ENCODE measurements at places on chromosomes 5 and 9.

DNA sequence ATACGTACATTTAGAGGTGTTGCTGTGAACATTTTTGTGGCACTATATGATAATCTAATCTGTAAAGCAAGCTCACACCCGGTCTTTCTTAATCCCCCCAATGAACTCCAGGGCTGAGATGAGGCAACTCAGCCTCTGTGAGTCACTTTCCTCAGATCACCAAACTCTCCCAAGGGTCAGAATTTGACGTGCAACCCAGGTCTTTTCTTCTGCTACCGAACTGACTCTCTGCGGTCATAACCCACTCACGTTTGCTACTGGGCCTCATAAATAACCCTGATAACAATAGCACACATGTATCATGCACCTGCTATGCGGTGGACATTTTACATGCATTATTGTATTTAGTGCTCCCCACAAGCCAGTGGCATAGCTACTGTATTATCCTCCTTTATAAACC lies 153.1 kb downstream of the DROSHA start:
- peak; percentile 53 for DNase-seq

GRCh38 chr9:131651599-131651998 lies 88.3 kb downstream of the RAPGEF1 start:
- peak; percentile 68 for DNase-seq

DNA sequence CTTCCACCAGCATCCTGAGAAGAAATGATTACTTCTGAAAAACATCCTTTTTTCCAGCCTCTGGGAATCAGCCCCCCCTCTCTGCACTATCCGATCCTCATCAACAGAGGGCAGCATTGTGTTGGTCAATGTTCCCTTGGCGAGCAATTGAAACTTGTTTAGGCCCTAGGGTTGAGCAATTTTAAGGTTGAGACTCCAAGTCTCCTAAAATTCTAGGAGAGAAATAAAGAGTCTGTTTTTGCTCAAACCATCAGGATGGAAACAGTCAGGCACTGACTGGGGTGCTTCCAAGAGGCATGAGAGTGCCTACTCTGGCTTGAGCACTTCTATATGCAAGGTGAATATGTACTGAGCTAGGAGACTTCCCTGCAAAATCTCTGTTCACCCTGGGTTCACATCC lies 12.4 kb upstream of the CYFIP2 start:
- peak; percentile 53 for DNase-seq

GRCh38 chr9:124615100-124615742 lies 108.0 kb upstream of the NR5A1 start:
- DNase-seq, result no peak

DNA sequence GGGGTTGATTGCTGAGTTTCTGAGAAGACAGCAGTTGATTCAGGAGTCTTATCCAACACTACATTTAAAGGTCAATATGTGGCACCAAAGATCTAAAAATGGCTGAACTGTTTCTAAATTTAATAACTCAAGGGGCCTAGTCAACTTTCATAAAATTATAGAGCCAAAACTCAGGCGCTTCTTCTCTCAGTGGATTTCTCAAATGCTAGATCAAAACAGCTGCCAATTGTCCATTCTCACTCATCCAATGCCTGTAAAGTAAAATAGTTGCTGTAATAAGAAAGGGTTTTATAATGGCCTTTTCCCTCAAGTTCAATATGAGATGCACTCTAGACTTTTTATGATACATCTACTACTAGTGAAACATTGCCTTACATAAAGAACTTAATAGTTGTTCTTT lies 26.5 kb downstream of the ADAMTSL1 start:
- DNase-seq, result no peak

DNA sequence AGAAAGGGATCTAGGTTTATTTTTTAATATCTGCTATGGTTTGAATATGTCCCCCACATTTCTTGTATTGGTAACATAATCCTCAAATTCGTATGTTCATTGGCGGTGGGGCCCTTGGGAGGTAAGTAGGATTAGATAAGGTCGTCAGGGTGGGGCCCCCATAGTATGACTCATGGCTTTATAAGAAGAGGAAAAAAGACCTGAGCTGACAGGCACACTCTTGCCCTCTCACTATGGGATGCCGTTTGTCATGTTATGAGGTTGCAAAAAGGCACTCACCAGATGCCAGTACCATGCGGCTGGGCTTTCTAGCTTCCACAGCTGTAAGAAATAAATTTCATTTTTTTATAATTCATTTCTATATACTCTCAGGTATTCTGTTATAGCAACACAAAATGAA lies 67.3 kb upstream of the SGCD start:
- no peak for DNase-seq

- DNase-seq, result no peak
Observed at GRCh38 chr9:98974554-98974953, 30.8 kb downstream of the COL15A1 start.

DNA sequence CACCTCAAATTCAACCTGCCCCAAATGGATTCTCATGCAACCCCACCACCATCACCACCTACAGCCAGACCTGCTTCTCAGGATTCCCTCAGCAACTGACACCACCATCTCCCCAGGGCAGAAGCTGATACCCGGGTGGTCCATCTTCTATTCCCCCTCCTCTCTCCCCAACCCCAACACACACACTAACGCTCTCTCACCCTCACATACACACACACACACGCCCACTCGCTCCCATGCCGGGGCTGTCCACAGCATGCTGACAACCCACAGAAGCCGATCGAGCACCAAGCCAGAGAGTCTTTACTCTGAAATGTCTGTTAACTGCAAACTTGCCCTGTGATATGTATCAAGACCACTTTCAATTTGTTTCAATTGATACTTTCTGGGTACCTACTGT lies 28.4 kb downstream of the B4GALT1 start:
- no peak for DNase-seq

- DNase-seq, result peak; percentile 23
Observed at GRCh38 chr5:141100243-141100805, at the start of gene PCDHB3. TSS of gene PCDHB3 (plus strand) at chr5:141100473. CDS start at chr5:141100650, 177 bp downstream.

DNA sequence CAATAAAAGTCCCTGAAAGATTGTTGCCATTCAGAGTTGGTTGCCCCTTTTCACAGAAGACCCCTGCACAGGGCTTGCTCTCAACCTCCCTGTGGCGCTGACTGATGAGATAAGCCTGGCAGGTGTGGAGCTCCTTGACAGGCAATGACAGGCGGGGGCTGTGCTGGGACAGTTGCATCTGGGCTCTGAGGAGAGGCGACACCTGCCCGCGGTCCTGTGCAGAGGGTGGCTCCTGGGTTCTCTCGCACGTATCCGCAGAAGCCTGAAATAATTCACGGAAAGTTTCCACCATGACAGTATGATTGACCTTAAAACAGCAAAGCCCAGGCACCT lies 19.8 kb upstream of the EXOC3 start:
- DNase-seq, result no peak

DNA sequence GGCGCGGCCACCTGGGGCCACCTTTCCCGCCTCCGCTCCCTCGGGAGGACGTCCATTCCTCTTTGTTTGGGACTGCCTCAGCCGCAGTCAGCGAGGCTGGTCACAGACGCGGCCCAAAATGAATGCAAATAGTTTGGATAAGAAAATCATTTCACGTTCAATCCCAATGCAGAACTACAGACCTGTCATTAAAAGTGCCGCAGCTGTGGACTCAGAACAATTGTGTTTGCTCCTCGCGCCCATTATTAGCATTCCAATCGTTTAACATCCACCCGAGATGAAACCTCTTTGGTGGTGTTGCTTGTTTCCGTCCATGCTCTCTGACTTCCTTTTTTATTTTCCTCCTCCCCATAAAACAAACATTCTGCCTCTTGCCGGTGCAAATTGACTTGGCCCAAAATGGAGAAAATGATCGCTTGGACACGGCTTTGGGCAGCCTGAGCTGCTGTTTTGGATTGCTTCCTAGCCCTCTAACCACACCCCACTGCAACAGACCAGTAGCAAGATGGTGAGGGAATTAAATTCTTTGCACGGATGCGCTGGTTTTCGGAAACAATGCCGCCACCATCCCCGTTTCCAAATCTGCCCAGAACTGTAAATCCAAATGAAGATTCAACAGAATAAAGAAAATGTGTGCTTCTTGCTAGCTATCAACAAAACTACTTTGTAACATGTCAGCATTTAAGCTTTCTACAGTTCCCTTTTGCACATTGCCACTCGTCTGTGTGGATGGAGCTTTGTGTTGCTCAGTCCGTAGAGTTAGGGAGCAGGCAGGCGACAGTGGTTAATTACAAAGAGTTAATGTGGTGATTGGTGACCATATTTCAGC lies 784 bp downstream of the NLN start:
- DNase-seq, result peak; percentile 64

GRCh38 chr5:57569601-57570000 lies 87.0 kb upstream of the ACTBL2 start:
- no peak for DNase-seq

DNA sequence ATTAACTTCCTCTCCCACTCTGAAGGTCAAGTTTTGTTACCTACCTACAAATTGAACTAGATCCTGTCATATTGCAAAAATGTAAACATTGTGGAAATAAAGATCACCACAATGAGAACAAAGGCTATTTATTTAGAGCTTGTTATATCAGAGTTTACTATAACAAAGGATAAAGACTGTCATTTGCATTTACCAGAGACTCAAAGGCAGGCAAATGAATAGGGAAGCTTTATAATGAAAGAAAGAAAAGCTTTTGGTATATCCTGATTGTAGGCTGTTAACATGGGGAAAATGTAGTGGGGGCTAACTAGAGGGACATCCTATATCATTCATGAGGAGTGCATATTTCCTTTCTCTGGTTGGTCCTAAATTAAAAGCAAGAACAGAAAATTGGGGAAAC lies 403.5 kb upstream of the TYRP1 start:
- no peak for DNase-seq

GRCh38 chr5:375921-376798 lies 54.6 kb downstream of the AHRR start:
- DNase-seq, result no peak

GRCh38 chr5:95715799-95716461 lies 15.2 kb upstream of the RHOBTB3 start:
- DNase-seq, result peak; percentile 79

GRCh38 chr9:131443648-131444047 lies 49.8 kb downstream of the PRRC2B start:
- no peak for DNase-seq

GRCh38 chr5:56070851-56071465 lies 76.2 kb upstream of the IL6ST start:
- DNase-seq, result no peak

DNA sequence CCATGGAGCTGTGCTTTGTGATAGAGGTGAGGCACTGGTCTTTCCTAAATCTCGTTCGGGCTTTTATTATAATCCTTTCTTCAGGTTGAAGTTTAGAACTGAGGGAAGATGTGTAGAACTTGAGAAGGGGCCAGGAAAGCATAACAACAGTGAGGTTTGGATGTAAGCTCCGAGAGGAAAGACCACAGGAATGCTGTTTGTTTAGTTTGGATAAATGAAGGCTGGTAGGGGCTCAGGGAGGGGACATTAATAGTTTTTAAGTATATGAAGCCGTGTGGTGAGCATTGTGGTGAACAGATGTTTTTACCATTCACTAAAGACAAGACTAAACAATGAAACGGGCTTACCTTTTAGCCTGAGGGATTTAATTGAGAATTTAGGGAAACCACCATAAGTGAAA lies 130.8 kb downstream of the ARHGAP26 start:
- DNase-seq, result no peak

DNA sequence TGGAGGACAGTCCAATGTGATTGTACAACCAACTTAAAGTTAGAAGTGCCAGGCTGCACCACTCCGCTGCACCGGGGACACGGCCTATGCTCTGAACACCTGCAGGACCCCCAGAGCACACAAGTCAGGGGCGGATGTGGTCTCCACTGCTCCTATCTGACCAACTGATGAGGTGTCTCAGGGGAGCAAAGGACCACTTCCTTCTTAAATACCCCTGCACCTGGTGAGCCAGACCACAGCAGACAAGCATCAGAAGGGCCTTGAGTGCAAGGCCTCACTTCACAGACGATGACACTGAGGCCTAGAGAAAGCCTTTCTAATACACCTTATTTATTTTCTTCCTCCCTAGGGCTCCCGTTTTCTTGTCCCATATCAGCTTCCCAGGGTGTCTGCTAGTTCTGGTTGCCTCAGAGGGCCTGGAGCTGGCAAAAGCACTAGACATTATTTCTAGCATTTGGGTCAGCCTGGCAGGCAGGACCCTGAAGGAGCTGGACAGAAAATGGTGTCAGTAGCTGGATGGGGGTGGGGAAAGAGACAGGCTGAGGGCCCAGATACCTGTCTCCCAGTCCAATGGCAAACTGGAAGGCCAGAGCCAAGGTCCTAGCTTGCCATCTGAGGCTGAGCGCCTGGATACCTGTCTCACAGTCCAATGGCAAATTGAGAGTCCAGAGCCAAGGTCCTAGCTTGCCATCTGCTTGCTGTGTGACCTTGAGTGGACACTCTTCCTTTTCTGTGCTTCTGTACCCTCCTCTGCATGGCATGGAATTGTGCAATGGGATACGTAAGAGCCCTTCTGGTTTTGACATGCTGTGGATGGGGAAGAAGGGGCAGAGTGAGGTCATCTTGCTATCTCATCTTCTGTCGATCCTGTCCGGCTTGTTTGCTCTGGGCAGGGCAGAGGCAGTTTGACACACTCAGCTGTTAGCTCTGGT lies 9.0 kb downstream of the CCDC69 start:
- no peak for DNase-seq

- no peak for DNase-seq
Observed at GRCh38 chr5:35762368-35762767, 94.3 kb upstream of the IL7R start.

GRCh38 chr9:120869360-120869687 lies 7.7 kb downstream of the PHF19 start:
- DNase-seq, result no peak

GRCh38 chr9:128149951-128150593 lies 819 bp downstream of the LCN2 start:
- no peak for DNase-seq

DNA sequence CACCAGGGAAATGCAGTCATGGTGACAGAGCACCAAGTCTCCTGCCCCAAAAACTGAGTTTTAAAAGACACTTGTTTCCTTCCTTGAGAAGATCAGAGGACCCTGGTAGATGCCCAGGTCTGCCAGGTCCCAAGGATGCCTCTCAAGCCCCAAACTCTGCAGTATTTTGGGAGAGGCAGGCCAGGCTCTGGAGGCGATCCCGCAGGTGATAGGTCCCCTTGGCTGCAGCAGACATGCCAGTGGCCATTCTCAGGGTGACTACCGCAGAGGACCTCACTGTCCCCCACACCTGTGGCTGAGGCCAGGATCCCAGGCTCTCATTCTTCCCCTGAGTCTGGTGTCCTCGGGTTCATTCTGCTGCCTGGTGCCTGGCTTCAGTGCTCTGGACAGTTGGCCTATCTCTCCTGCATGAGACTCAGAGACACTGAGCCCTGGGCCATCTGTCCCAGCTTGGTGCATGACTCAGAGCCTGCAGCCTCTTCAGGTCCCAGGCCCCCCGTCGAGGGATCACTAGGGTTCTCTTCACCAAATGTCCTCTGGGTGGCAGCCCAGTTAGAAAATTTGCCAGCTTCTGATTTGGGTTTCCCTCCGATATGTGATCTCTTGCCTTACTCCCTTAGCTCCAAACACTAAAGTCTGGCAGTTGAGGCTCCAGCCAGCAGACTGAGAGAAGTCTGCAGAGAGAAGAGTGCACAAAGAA lies 59.7 kb upstream of the GARNL3 start:
- DNase-seq, result no peak

GRCh38 chr9:3526997-3527940 lies 1.5 kb upstream of the RFX3 start:
- DNase-seq, result no peak

GRCh38 chr5:11520241-11520930 lies 383.9 kb downstream of the CTNND2 start:
- DNase-seq, result no peak
